Activated naive CD8-positive, alpha-beta T cell treated with anti-CD3 and anti-CD28 coated beads for 36 hours (primary cell): ENCODE measurements at places on chromosomes 2 and 18. TPM values are rescaled to one million over a fixed set of nuclear protein-coding genes. Genes with fewer than 3 reads are reported as not detected.

GRCh38 chr2:114113518-114113917, 223.6 kb downstream of the ACTR3 start:
- no peak overlapping the region for H3K4me3 ChIP-seq
- no peak for DNase-seq
- H3K36me3 ChIP-seq, result no peaks in the 10 kb centered on the region
- H3K27me3 ChIP-seq, result peaks cover 21% of the 10 kb centered on the region
- no peaks in the 10 kb centered on the region for H3K4me1 ChIP-seq

ARHGAP25 gene
- total RNA-seq, result 51.0 TPM

GRCh38 chr2:175805442-175806124, 196.5 kb downstream of the LNPK start:
- no peak overlapping the region for H3K27ac ChIP-seq
- no peaks in the 10 kb centered on the region for H3K36me3 ChIP-seq

DNA sequence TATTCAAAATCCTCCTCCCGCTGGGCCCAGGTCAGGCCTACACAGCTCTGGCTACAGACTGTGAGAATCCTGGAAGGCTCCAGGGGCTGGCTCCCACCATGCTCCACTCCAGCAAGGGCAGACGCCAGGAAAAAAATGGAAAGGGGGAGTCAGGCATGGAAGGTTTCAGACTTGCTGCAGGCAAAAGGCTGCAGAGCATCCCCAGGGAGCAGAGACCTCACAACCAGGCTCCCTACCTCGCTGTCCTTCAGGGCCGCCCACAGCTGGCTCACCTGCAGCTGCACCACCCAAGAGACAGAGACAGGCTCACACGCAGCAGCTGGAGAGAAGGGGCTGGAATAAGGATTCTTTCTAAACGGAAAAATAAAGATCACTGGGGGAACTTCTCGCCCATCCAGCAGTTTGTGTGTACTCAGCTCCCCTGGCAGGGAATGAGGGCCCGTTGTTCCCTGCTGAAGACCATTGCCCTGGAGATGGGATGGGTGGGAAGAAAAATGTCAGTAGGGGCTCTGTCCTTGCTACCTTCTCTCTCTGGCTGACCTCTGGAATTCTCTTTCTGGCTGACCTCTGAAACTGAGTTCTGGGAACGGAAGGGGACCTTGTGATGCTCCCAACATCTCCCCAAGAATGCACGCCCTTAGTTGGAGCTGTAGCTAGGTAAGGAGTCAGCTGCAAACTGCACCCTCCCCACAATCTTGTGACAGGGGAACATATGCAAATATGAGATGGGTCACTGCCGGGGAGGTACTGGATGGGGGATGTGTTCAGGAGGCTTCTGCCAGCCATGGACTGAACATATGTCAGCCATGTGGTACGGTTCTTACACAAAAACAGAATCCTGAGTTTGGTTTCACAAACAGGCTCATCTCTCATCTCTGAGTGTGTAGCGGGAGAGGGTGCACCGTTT, 34.5 kb downstream of the BCL2 start:
- DNase-seq, result no peak
- no peak overlapping the region for H3K4me3 ChIP-seq
- H3K4me1 ChIP-seq, result peaks cover 56% of the 10 kb centered on the region
- no peak overlapping the region for H3K27ac ChIP-seq
- no peaks in the 10 kb centered on the region for H3K27me3 ChIP-seq

DNA sequence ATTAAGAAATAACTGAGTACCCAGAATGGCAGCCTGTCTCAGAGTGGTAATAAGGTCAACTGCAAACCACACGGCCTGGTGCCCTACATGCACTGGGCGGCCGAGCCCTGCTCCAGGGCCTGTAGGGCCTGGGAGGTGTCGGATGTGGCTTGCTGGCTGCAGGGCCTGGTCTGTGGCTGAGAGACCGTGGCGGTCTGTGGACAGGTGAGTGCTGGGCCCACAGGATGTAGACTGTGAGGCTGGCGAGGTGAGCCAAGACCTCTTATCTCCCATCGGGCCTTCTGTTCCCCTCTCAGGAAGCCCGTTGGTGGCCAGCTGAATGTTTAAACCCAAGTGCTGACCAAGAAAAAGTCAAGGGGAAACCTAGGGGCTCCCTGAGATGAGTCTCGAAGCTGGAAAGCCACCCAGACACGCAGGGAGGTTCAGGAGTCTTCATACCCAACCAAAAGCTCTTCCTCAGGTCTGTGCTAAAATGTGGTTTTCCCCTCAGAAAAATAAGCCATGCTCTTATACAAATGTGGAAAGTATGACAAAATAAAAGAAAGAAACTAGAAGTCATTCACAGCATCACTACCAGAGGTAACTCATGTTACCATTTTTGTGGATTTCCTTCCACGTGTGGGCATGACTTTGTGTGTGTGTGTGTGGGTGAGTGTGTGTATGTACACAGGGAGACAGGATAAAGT, 47.7 kb upstream of the CTDP1 start:
- no peaks in the 10 kb centered on the region for H3K36me3 ChIP-seq
- no peaks in the 10 kb centered on the region for H3K27me3 ChIP-seq
- H3K4me1 ChIP-seq, result peaks cover 7% of the 10 kb centered on the region
- H3K4me3 ChIP-seq, result no peak overlapping the region
- no peak overlapping the region for H3K27ac ChIP-seq

DNA sequence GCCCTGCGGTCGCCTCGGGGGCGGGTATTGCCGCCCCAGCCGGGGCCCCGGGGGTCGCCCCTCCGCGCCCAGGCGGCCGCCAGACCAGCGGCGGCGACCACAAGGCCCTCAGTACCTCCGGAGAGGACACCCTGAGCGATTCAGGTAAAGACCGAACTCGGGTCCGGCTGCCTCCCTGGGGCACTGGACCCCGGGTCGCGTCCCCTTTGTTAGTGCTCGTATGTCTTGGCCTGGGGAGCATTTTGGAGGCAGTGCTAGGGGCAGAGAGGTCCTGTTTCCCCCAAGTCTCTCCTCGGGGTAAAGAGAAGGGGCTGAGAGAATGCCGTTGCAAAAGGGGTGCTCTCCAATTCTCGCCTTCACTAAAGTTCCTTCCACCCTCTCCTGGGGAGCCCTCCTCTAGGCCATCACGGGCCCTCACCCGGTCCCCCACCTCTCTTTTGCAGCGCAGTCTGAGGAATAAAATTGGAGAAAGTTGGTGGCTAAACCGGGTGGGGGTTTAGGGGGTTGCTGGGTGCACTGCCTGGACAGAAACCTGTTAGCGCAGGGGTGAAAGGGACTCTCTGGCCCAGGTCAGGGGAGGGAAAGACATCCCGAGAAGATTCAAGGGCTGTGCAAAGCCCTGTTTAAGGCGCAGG, 2.5 kb downstream of the MYCN start:
- peaks cover 22% of the 10 kb centered on the region for H3K4me1 ChIP-seq
- H3K27ac ChIP-seq, result no peak overlapping the region
- no peak for DNase-seq
- peak overlapping the region; percentile 30 for H3K4me3 ChIP-seq

PLB1 gene
- total RNA-seq, result 1.4 TPM

COL4A4 gene
- total RNA-seq, result not detected

GRCh38 chr2:23449413-23449812, 64.4 kb downstream of the KLHL29 start:
- no peak overlapping the region for H3K27ac ChIP-seq
- no peaks in the 10 kb centered on the region for H3K36me3 ChIP-seq
- DNase-seq, result no peak
- H3K4me3 ChIP-seq, result no peak overlapping the region
- peaks cover 22% of the 10 kb centered on the region for H3K4me1 ChIP-seq
- H3K27me3 ChIP-seq, result peaks cover 24% of the 10 kb centered on the region

DNA sequence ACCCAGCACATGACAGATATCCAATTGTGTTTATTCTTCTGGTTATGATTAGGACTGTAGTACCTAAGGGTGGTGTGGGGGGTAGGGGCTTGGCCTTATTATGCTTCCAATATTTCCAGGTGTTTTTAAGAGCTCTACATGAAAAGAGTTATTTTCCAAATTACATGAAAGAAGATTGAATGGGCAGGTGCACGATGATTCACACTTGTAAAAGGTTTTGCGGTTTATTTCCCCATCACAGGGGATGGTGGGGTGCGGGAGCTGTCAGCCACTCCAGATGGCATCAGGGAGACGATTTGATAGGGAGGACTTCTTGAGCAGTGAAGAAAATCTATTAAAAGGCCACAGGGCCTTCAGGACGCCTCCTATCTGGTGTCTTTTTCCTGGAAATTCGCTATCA, 15.1 kb upstream of the CCBE1 start:
- peaks cover 13% of the 10 kb centered on the region for H3K27me3 ChIP-seq
- H3K36me3 ChIP-seq, result no peaks in the 10 kb centered on the region
- no peak overlapping the region for H3K4me3 ChIP-seq

DNA sequence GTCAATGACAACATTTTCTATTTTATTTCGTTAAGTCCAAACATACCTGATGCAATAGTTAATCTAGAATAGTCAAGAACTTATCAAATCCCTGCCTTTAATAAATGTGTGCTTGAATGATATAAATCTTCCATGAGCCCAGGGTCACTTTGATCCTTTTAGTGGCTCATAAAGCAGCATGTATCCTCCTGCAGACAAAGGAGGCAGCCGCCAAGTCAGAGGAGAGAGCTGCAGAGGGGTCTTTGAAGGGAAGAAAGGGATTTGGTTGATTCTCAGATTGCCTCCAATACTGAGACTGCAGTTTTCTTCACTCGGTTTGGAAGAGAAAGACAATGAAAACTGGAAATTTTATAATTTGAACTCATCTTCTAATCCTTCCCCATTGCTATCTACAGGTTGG, 378.4 kb upstream of the PIK3C3 start:
- no peak overlapping the region for H3K4me3 ChIP-seq
- no peaks in the 10 kb centered on the region for H3K36me3 ChIP-seq
- H3K27ac ChIP-seq, result no peak overlapping the region
- no peak for DNase-seq
- H3K27me3 ChIP-seq, result no peaks in the 10 kb centered on the region

- H3K4me1 ChIP-seq, result peaks cover 5% of the 10 kb centered on the region
- no peaks in the 10 kb centered on the region for H3K27me3 ChIP-seq
- no peak overlapping the region for H3K27ac ChIP-seq
- DNase-seq, result no peak
- H3K4me3 ChIP-seq, result no peak overlapping the region
Measured at GRCh38 chr2:191266201-191266600, 21.0 kb downstream of the MYO1B start.

- H3K4me3 ChIP-seq, result no peak overlapping the region
- no peak overlapping the region for H3K27ac ChIP-seq
- no peaks in the 10 kb centered on the region for H3K4me1 ChIP-seq
Measured at GRCh38 chr2:163374282-163374681, 361.5 kb downstream of the FIGN start.

- H3K27ac ChIP-seq, result no peak overlapping the region
- H3K4me1 ChIP-seq, result no peaks in the 10 kb centered on the region
- H3K4me3 ChIP-seq, result no peak overlapping the region
- H3K36me3 ChIP-seq, result no peaks in the 10 kb centered on the region
- DNase-seq, result no peak
Measured at GRCh38 chr2:97359861-97360584, 229.7 kb downstream of the ANKRD36B start.

APCDD1 gene
- not detected for total RNA-seq

- H3K4me3 ChIP-seq, result no peak overlapping the region
- H3K27ac ChIP-seq, result no peak overlapping the region
- no peaks in the 10 kb centered on the region for H3K27me3 ChIP-seq
- peaks cover 22% of the 10 kb centered on the region for H3K4me1 ChIP-seq
Measured at GRCh38 chr18:80105369-80106167, 3.5 kb upstream of the ADNP2 start.

DNA sequence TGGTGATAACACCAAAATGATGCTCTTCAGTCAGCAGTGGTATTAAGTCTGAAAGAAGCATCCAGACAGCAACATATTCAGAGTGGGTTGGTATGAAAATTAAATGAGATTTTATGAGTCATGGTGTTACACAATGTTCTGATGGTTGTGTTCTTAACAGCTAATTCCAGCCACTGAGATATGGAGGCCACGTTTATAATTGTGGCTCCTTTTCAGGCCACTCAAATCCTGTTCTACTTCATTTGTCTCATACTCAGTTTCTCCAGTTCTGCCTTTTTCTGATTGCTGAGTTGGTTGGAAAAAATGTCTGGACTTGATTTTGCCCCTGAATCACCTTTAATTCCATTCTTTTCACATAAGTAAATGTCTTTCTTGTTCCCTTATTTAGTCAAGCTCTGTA, 162.7 kb upstream of the COL3A1 start:
- no peaks in the 10 kb centered on the region for H3K36me3 ChIP-seq
- no peak overlapping the region for H3K4me3 ChIP-seq
- no peaks in the 10 kb centered on the region for H3K4me1 ChIP-seq
- DNase-seq, result no peak
- H3K27me3 ChIP-seq, result no peaks in the 10 kb centered on the region
- H3K27ac ChIP-seq, result no peak overlapping the region

FEV gene
- total RNA-seq, result not detected

DNA sequence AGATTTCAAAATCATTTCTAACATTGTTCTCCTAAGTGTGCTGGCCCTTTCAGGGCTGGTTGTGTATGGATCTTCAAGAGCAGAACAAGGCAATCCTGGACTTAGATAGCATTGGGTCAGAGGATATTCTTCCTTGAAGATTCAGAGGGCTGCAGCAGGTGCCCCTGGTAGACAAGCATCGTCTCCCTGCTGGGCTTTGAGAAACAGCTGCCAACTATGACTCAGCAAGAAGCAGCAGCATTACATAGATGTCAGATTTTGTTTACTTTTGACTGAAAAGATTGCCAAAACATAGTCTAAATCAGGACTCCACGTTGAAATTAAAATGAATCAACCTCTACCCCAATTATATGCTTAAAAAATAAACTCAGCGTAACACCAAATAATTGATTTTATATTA, 618.8 kb downstream of the SOCS6 start:
- H3K27ac ChIP-seq, result no peak overlapping the region
- DNase-seq, result no peak
- H3K27me3 ChIP-seq, result no peaks in the 10 kb centered on the region
- peaks cover 10% of the 10 kb centered on the region for H3K4me1 ChIP-seq
- H3K36me3 ChIP-seq, result peaks cover 2% of the 10 kb centered on the region

DNA sequence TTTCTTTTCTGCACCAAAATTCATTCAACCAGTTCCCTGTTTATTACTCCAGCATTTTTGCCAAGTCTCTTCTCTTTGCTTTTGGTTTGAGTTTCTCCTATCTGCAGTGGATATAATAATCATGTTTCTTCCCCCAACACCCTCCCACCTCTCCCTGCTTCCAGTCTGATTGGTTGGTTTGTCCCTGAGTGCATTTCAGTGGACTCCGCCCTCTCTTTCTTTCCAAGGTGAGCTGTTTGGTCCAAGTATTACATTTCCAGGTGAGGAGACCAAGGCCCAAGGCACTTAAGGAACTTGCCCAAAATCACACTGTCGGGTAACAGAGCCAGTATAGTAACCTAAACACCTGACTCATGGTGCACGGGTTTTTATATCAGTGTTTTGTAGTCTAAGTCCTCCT, 17.7 kb downstream of the MRO start:
- DNase-seq, result no peak
- peaks cover 12% of the 10 kb centered on the region for H3K27me3 ChIP-seq
- no peak overlapping the region for H3K27ac ChIP-seq
- H3K4me1 ChIP-seq, result no peaks in the 10 kb centered on the region

RAB6C gene
- not detected for total RNA-seq

HOXD13 gene
- not detected for total RNA-seq

- peaks cover 61% of the 10 kb centered on the region for H3K36me3 ChIP-seq
- peak overlapping the region; percentile 98 for H3K4me3 ChIP-seq
- H3K4me1 ChIP-seq, result peaks cover 38% of the 10 kb centered on the region
Measured at GRCh38 chr2:27218614-27219013, 1.4 kb downstream of the CAD start.
